ENCODE measurements at places on chromosomes 2 and 18.

- H3K27ac ChIP-seq, result no peak overlapping the region
- H3K36me3 ChIP-seq, result peaks cover 1% of the 10 kb centered on the region
- H3K27me3 ChIP-seq, result peaks cover 51% of the 10 kb centered on the region
- no peak for DNase-seq
- H3K4me1 ChIP-seq, result peaks cover 14% of the 10 kb centered on the region
- no peak overlapping the region for H3K4me3 ChIP-seq
Measured at GRCh38 chr2:134301099-134301927, 47.4 kb downstream of the MGAT5 start.

DNA sequence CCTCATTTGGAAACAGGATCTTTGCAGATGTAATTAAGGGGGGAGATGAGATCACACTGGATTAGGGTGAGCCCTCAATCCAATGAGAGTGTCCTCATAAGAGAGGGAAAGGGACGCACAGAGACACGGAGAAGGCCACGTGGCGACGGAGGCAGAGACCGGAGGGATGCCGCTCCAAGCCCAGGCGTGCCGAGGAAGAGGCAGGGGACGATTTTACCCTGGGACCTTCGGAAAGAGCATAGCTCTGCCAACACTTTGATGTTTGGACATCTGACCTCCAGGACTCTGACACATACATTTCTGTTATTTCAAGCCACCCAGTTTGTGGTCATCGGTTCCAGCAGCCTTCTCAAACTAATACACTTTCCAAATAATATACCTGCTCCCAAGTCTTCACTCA is 84.4 kb upstream of the ZCCHC2 start:
- no peaks in the 10 kb centered on the region for H3K4me1 ChIP-seq
- no peaks in the 10 kb centered on the region for H3K36me3 ChIP-seq
- DNase-seq, result no peak
- H3K27me3 ChIP-seq, result peaks cover 10% of the 10 kb centered on the region
- no peak overlapping the region for H3K4me3 ChIP-seq

GRCh38 chr2:39693245-39693644 is 27.5 kb downstream of the TMEM178A start:
- no peak overlapping the region for H3K27ac ChIP-seq
- H3K4me3 ChIP-seq, result no peak overlapping the region
- no peaks in the 10 kb centered on the region for H3K4me1 ChIP-seq

GRCh38 chr2:43461453-43462073 is 134.3 kb downstream of the THADA start:
- no peak for DNase-seq
- H3K4me3 ChIP-seq, result no peak overlapping the region
- H3K36me3 ChIP-seq, result peaks cover 11% of the 10 kb centered on the region

GRCh38 chr2:148483665-148484064 is 160.9 kb upstream of the EPC2 start:
- DNase-seq, result no peak
- H3K27ac ChIP-seq, result no peak overlapping the region
- no peaks in the 10 kb centered on the region for H3K36me3 ChIP-seq

- peaks cover 11% of the 10 kb centered on the region for H3K27me3 ChIP-seq
- H3K4me3 ChIP-seq, result no peak overlapping the region
- DNase-seq, result no peak
- peaks cover 30% of the 10 kb centered on the region for H3K4me1 ChIP-seq
Measured at GRCh38 chr2:46334389-46335271, 37.4 kb downstream of the EPAS1 start.

- no peaks in the 10 kb centered on the region for H3K27me3 ChIP-seq
- no peak overlapping the region for H3K27ac ChIP-seq
- H3K4me1 ChIP-seq, result no peaks in the 10 kb centered on the region
- no peaks in the 10 kb centered on the region for H3K36me3 ChIP-seq
Measured at GRCh38 chr18:7855028-7855427, 287.9 kb downstream of the PTPRM start.

DNA sequence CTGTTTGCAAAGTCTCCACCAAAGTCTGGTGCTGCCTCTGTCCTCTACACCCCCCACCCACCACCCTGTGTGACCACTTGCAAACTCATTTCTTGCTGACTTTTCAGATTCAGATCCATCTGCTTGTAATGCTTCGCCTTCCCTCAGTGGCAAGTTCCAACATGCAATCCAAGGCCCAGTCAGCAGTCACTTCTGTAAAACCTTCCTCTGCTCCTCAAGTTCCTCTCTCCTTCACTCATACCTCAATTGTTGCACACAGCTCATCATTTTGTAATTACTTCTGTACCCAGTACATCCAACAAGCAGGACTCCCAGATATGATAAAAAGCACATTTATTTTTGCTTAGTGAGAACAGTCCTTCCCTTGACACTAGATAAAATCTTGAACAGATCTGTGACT is 6.5 kb upstream of the LOXHD1 start:
- no peak overlapping the region for H3K4me3 ChIP-seq
- H3K27ac ChIP-seq, result no peak overlapping the region
- no peak for DNase-seq
- peaks cover 4% of the 10 kb centered on the region for H3K27me3 ChIP-seq
- H3K4me1 ChIP-seq, result no peaks in the 10 kb centered on the region
- H3K36me3 ChIP-seq, result no peaks in the 10 kb centered on the region

GRCh38 chr2:41445865-41446264 is 602.0 kb upstream of the PKDCC start:
- H3K4me1 ChIP-seq, result no peaks in the 10 kb centered on the region
- DNase-seq, result no peak
- no peaks in the 10 kb centered on the region for H3K27me3 ChIP-seq
- no peaks in the 10 kb centered on the region for H3K36me3 ChIP-seq
- no peak overlapping the region for H3K27ac ChIP-seq

DNA sequence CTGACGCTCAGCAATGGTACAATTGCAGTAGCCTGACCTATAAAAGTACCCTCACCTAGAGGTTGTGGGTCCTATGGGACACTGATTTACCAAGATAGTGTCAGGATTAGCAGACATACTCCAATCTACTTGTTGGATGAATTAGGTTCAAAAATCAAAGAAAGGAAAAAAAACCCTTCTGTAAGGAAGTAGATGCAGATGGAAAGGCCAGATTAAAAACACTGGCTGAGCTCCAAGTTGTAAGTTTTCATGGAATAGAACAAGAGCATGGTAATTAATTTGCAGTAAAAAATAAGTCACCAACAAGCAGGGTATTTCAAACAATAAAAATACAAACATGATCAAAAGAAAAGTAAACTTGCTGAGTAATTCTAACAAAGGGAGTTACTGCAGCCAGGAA is 26.4 kb downstream of the IDH1 start:
- peaks cover 2% of the 10 kb centered on the region for H3K27me3 ChIP-seq
- no peaks in the 10 kb centered on the region for H3K4me1 ChIP-seq
- H3K36me3 ChIP-seq, result no peaks in the 10 kb centered on the region
- DNase-seq, result no peak
- no peak overlapping the region for H3K27ac ChIP-seq

DNA sequence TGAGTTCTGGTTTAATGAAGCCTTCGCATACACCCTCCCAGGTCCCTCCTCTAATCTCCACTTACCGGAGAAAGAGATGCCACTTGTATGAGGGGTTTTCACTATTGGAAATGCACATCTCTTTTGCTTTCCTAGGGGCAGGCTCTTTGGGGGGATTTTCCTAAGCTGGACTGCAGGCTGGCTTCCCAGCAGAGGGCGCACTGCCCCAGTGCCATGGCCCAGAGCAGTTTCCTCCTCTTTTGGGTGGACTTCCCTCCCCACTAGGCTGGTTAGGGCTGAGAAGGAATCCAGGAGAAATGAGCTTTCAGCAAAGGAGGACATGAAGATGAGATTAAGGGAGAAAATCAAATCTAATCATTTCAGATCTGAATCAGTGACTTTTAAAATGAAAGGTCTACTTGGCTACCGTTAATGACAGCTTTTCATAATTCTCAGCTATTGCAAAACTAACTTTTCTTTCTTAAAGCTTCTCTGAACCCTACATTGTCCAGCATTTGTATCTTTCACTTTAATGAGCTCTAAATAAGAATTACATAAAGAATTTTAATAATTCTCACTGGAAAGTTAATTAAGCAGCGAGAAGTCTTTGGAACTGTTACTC is 784.1 kb upstream of the FANCL start:
- H3K4me1 ChIP-seq, result no peaks in the 10 kb centered on the region
- no peak overlapping the region for H3K27ac ChIP-seq
- no peak for DNase-seq

GRCh38 chr18:79772865-79773696 is 24.7 kb upstream of the KCNG2 start:
- no peaks in the 10 kb centered on the region for H3K36me3 ChIP-seq
- no peak for DNase-seq
- no peak overlapping the region for H3K4me3 ChIP-seq
- no peaks in the 10 kb centered on the region for H3K4me1 ChIP-seq
- no peak overlapping the region for H3K27ac ChIP-seq
- H3K27me3 ChIP-seq, result no peaks in the 10 kb centered on the region

DNA sequence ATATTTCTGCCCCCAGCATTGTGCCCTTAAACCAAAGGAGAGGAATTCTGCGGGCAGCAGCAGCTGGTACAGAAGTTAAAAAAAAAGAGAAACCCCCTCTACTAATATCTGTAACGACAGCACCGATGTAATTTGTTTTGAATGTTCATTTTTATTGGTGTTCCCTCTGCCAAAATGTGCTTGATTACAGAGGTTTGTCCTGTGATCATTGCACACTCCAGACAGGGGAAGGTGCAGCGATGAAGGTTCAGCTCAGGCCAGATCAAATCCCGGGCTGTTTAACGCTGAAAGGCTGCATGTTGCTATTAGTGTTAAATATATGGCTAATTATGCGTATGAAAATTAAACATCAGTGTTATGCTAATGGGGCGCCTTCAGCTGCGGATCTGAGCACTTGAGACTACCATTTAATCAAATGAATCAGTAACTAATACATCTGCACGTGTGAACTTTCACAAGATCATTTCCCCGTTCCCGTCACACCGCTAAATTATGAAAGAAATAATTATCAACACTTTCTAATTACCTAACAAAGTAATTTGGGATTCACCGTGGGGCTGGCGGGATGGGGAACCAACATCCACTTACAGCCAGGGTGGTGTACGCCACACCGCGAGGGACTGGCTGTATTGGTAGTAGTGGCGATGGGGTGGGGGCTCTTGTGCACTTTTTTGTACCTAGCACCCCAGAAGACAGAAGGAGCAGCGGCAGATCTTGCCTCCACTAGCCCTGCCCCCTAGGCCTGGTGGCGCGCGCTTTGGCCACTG is 1.5 kb upstream of the DLX1 start:
- peaks cover 44% of the 10 kb centered on the region for H3K4me1 ChIP-seq
- H3K4me3 ChIP-seq, result peak overlapping the region; percentile 79
- H3K27me3 ChIP-seq, result peaks cover 95% of the 10 kb centered on the region
- H3K27ac ChIP-seq, result peak overlapping the region; percentile 49
- no peak for DNase-seq
- H3K36me3 ChIP-seq, result peaks cover 9% of the 10 kb centered on the region

GRCh38 chr2:140711867-140712266 is 1418.9 kb downstream of the LRP1B start:
- no peaks in the 10 kb centered on the region for H3K4me1 ChIP-seq
- H3K36me3 ChIP-seq, result no peaks in the 10 kb centered on the region
- H3K27me3 ChIP-seq, result no peaks in the 10 kb centered on the region
- H3K4me3 ChIP-seq, result no peak overlapping the region

GRCh38 chr2:64937687-64938491 is 51.3 kb upstream of the SLC1A4 start:
- no peaks in the 10 kb centered on the region for H3K27me3 ChIP-seq
- peaks cover 33% of the 10 kb centered on the region for H3K4me1 ChIP-seq
- no peak for DNase-seq
- no peak overlapping the region for H3K4me3 ChIP-seq

GRCh38 chr2:162232671-162233070 is 10.6 kb downstream of the FAP start:
- no peaks in the 10 kb centered on the region for H3K36me3 ChIP-seq
- no peaks in the 10 kb centered on the region for H3K4me1 ChIP-seq
- no peak overlapping the region for H3K4me3 ChIP-seq
- no peak overlapping the region for H3K27ac ChIP-seq
- H3K27me3 ChIP-seq, result peaks cover 14% of the 10 kb centered on the region

DNA sequence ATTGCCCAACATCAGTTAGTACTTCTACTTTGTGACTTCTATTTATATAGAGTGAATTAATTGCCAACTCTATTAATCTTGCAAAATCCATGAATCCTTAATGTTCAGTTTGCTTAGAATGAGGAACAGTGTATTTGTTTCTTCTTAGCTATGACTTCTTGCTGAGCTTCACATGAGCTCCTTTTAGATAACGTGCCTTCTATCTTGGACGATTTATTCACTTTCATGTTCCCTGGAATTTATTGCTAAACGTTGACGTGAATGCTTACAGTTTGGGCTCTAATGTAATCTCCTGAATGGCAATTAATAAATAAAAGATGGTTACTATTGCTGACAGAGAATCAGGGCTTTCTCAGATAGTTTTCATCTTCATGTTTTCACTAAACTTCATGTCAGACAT is 384.5 kb upstream of the NRP2 start:
- DNase-seq, result no peak
- no peak overlapping the region for H3K4me3 ChIP-seq

- no peak overlapping the region for H3K4me3 ChIP-seq
- no peaks in the 10 kb centered on the region for H3K36me3 ChIP-seq
- H3K27me3 ChIP-seq, result peaks cover 2% of the 10 kb centered on the region
- no peak for DNase-seq
Measured at GRCh38 chr2:134368009-134368817, 114.3 kb downstream of the MGAT5 start.

DNA sequence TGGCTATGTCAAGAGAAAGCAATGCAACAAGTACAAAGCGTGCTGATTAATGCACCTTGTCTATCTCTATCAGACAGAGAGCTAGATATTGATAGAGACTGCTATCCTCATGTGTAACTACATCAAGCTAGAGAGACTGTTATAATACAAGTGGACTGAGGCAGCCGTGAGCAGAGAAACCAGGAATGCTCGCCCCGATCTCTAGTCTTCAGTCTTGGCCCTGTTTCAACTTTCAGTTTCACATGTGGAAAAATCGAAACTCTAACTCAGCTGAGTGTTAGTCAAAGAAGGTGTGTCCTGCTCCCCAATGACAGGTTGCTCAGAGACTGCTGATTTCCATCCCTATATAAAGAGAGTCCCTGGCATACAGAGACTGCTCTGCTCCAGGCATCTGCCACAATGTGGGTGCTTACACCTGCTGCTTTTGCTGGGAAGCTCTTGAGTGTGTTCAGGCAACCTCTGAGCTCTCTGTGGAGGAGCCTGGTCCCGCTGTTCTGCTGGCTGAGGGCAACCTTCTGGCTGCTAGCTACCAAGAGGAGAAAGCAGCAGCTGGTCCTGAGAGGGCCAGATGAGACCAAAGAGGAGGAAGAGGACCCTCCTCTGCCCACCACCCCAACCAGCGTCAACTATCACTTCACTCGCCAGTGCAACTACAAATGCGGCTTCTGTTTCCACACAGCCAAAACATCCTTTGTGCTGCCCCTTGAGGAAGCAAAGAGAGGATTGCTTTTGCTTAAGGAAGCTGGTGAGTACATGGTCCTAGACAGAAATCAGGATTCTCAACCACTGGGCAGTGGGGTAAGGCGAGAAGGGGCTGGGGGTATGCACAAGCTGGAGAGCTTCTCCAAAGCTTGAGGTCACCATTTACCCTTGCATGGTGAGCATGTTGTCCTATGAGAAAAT is at the start of gene RSAD2:
TSS of gene RSAD2 (plus strand) at position 376 of the 903 bp plus-strand sequence. CDS start at position 400, 24 bp downstream.
- DNase-seq, result peak; percentile 40
- H3K27me3 ChIP-seq, result no peaks in the 10 kb centered on the region
- H3K4me1 ChIP-seq, result peaks cover 65% of the 10 kb centered on the region
- H3K36me3 ChIP-seq, result peaks cover 37% of the 10 kb centered on the region
- peak within 1 kb of the TSS; percentile 80 for H3K27ac ChIP-seq

GRCh38 chr18:77572537-77572936 is 322.9 kb downstream of the GALR1 start:
- no peak overlapping the region for H3K27ac ChIP-seq
- DNase-seq, result no peak
- H3K27me3 ChIP-seq, result no peaks in the 10 kb centered on the region
- no peaks in the 10 kb centered on the region for H3K36me3 ChIP-seq
- no peaks in the 10 kb centered on the region for H3K4me1 ChIP-seq
- no peak overlapping the region for H3K4me3 ChIP-seq

GRCh38 chr2:88724643-88725332 is 33.3 kb downstream of the RPIA start:
- peaks cover 5% of the 10 kb centered on the region for H3K4me1 ChIP-seq
- no peak overlapping the region for H3K27ac ChIP-seq
- H3K27me3 ChIP-seq, result no peaks in the 10 kb centered on the region
- peaks cover 2% of the 10 kb centered on the region for H3K36me3 ChIP-seq

Measured in T-helper 2 cell treated with Interferon-gamma antibody and Interleukin-4, amounts not matched to agents 5 μg/mL and 100 μg/mL, for 36 hours (primary cell).